ENCODE measurements at places on chromosomes 12 and 14.

- no peak for DNase-seq
Measured at GRCh38 chr12:59119676-59120075, 199.4 kb upstream of the LRIG3 start.

- DNase-seq, result no peak
Measured at GRCh38 chr12:124693111-124693723, 125.8 kb upstream of the NCOR2 start.

DNA sequence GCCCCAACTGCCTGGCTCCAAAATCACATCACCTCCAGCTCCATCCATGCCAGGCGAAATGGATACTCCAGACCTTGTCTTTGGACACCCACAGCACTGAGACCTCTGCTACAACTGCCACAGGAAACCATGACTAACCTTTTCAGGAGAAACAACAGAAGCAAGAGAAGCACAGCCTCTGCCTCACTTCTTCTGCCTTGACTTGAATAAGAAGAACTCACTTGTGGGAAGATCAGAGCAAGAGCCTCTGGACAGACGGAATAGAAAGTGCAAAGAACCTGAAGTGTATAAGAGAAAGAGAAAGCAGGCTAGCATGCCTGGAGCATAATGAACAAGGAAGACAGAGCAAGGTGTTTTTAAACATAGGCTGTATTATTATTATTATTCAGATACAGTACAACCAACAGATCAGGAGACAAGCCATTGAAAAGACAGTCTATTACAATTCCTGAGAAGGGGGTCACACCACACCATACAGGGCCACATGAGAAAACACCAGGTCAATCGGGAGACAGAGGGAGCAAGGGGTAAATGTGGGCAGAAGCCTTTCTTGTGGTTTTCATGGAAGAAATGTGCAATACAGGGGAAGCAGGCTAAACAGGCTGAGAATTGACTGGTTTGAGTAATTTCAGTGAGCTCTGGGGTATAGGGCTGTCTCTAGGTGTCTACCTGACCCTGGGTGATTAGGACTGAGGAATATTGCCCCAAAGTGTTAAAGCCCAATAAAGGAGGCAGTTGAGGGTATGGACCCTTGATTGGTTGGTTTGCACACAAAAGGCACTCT, 7.4 kb upstream of the OR10P1 start:
- DNase-seq, result no peak

GRCh38 chr12:116060764-116061163, 216.7 kb downstream of the MED13L start:
- DNase-seq, result peak; percentile 63

DNA sequence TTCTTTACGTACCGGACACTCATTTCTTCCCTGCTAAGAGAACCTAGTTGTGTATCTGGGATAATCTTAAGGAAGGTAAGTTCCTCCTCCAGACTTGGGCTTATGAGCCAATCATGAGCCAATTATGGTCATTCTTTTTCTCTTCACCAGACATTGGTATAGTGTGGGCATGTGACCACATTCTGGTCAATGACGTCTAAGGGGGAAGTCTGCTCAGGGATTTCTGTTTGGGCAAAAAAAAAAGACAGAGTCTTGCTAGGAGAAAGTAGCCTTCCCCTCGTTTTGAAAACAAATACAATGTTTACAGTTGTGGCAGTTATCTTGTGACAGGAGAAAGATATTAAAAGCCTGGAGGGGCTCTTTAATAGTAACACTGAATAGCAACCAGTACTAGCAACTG, 20.1 kb upstream of the PLXNC1 start:
- DNase-seq, result no peak

DNA sequence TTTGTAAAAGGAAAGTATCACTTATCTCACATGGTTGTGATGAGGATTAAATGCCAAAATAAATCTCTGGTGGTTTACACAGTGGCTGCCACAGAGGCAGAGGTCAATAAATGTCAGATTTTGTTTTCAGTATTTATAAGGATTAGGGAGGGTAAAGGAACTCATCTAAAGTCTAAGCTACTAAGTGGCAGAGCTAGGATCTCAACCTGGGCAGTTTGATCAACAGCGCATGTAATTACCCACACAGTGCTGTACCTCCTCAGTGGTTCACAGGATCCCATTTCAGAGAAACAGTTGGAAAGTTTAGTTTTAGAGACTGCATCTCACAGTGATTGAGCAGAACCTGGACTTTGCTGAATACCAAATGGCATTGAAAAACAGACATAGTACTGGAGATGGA, 44.9 kb upstream of the RIC8B start:
- DNase-seq, result no peak

DNA sequence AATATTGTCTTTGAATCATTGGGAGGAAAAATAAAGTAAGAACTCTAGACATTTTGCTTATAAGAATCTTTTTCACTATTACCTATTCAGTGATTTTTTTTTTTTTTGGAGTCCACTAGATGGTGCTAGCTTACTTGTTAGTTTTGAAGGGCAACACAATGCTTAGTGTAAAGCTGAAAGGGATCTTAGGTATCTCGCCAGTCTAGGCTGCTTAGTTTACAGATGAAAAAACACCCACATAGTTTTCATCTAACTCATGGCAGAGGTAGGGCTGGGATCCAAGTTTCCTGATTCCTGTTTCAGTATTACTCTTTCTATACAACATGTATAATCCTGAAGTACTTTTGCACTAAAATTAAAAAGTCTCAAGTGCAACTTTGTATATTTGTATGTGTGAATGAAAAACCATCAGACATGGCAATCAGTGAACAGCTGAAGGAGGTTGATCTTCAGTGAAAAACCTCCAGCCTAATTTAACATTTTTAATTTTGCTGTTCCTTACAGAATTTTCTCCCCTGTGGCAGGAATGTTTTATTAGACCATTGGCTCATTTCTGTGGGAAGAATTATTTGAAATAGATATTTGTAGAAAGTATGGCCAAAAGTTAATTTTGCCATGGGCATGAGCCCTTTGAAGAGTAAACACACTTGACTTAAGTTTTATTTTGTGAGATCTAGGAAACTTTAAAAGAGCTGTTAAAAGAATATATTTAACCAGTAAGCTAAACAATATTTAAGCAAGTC, 40.7 kb downstream of the LRRIQ1 start:
- peak; percentile 17 for DNase-seq

DNA sequence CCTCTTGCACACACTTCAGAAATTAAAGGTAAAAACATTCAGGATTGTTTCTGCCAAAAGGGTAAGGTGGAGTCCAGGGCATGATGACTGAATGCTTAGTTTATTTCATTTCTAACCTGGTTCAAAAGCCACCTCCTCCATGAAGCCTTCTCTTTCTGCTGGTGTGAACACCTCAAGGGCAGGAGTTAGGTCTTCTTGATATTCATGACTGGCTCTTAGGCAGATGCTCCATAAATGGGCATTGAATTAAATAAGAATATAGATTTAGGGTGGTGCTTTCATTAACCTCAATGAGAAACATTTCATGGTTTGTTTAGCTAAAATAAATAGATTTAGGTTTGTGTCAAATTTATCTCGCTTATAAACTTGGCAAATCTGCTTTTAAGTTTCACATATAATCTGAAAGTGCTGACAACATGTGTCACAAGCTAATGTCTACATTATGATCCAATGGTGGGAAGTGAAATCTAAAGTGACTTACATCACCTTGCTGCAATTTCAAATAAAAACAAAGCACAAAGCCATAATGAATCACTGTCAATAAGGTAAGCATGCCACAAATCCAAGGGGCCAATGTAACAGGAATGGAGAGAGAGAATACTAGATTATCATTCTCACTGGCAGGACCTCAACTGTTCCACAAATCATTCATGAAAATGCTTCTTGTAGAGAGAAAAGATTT, 72.7 kb upstream of the GRIP1 start:
- no peak for DNase-seq

DNA sequence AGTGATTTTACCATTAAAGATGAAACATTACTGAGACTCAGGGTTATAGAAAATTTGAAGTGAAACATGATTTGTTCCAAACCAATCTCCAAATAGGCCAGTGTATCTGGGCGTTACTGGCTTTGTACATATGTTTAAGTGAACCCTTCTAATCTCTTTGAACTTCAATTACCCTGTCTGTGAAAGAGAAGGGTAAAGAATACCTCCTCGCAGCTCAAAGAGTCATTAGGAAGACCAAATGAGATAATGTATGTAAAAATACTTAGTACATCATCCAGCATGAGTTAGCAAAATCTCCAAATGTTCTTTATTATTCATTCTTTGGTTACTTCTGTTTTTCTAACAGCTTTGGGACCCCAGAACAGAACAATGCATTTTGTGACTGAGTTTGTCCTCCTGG, at the start of gene OR11H6:
Gene OR11H6, plus strand, starts transcription at position 301 of the 400 bp plus-strand sequence. Its CDS starts 0 bp downstream, at position 301.
- DNase-seq, result no peak

GRCh38 chr12:108090932-108091678, 38.0 kb upstream of the WSCD2 start:
- no peak for DNase-seq

GRCh38 chr14:44477953-44478352, 29.1 kb downstream of the FSCB start:
- DNase-seq, result no peak

GRCh38 chr12:19390051-19390598, 49.2 kb upstream of the AEBP2 start:
- DNase-seq, result no peak

- no peak for DNase-seq
Measured at GRCh38 chr12:42570076-42570475, 19.5 kb downstream of the PRICKLE1 start.

DNA sequence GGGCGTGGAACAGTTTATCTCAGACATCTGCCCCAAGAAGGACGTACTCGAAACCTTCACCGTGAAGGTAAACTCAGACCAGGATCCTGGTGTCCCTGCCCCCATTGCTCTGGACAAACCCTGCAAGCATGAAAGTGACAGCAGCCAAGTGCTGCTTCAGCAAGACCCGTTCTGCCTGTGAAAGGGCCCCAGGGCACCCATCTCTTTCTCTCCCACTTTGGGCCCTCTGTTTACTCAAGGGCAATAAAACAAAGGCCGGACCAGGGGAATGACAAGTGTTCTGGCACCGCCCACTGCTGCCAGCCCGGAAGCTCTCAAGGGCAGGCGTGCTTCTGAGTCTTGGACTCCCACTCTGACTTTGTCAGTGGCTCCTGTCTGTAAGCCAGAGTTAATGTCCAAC, 35.3 kb downstream of the CD9 start:
- DNase-seq, result no peak

DNA sequence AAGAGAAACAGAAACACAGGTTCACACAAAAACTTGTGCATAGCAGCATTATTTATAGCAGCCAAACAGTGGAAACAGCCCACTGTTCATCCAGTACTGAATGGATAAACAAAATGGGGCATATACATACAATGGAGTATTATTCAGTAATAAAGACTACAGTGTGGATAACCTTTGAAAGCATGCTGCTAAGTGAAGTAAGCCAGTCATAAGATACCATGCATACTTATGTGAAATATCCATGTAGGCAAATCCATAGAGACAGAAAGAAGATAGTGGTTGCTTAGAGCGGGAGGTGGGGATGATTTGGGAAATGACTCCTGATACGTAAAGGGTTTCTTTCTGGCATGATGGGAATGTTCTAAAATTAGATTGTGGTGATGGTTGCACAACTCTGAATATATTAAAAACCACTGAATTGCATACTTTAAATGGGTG, 99.4 kb downstream of the CRADD start:
- DNase-seq, result no peak

- peak; percentile 38 for DNase-seq
Measured at GRCh38 chr14:104975481-104976197, 2.5 kb downstream of the AHNAK2 start.

GRCh38 chr14:73753887-73754795, 40.0 kb upstream of the PNMA1 start:
- DNase-seq, result peak; percentile 87

DNA sequence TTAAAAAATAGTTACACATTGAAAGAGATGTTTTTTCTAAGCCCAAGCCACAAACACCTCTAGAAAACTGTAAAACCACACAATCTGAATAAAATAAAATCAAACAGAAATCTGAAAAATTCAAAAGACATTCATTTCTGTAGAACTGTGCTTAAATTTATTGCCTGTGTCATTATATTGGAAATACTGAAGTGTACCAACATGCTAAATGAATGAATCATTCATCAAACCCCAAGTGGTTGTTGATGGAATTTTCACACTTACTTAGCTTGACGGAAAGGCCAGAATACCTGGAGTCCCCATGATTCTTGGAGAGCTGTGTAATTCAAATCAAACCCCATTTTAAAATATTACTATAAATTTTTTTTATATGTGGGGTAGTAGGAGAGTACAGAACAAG, 2.7 kb downstream of the KITLG start:
- DNase-seq, result no peak

DNA sequence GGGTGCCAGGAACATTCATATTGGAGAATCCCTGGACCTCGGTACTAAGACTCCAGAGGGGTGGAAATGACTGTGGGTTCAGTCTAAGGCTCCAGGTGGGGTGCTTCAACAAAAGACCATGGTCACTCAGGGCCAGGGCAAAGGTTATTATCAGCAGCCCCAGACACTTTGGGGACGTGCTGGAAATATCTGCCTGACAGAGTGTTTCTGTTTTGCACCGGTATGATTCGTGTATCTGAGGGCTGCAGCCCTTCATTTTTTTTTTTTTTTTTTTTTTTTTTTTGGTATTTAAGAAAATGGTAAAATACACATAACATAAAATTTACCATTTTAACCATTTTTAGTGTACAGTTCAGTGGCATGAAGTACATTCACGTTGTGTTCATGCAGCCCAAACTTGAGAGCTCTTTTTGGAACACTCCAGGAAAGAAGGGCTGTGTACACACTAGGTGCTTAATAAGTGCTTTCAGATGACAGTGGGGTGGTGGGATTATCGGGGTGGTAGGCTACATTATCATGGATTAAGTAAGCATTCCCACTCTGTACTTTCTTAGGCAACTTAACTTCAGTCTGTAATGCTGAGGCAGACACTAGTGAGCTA, 120.3 kb downstream of the CHST11 start:
- no peak for DNase-seq

DNA sequence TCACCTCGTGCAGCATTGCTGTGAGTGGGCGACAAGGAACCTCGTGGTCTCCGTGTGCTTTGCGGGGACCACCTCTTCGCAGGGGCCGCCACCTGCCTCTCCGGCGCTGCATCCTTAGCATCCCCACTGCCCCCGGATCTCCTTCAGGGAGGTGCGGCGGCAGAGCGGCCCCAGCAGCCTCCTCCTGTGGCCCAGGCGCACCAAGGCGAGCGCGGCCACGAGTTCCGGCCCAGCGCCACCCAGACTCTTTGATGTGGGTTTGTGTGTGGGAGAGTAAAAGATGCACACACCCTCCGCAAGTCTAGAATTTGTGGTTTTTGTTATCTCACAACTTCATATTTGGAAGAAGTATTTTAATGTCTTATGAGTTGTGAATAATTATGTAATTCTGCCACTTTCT, 118.8 kb upstream of the DIO3 start:
- peak; percentile 29 for DNase-seq

- no peak for DNase-seq
Measured at GRCh38 chr14:87892763-87893162, 100.2 kb downstream of the GALC start.

GRCh38 chr12:93698307-93699092, 21.3 kb downstream of the CRADD start:
- no peak for DNase-seq

DNA sequence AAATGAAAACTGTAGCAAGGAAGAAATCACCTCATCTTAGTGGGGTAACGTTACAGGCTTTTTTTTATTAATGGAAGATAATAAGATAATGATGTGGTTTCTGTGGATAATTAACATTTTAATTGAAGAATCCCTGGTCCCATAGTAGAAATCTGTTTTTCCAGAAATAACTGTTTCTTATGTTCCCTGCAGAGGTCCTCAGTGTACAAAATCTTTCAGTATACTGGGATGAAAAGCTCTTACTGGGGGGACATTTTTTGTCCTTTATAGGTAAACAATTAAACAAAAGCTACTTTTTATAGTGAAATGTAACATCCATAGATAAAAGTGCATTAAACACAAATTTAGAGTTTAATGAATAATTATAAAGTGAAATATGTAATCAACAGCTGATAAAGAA, 312.2 kb downstream of the ATXN7L3B start:
- no peak for DNase-seq

Data from GM12865 (cell line).